ENCODE measurements at places on chromosomes 16 and 17. TPM values are rescaled to one million over a fixed set of nuclear protein-coding genes. Genes with fewer than 3 reads are reported as not detected.

GRCh38 chr17:34990921-34991365, 10.6 kb downstream of the LIG3 start:
- no peaks in the 10 kb centered on the region for H3K4me1 ChIP-seq
- H3K4me3 ChIP-seq = no peak overlapping the region
- H3K27me3 ChIP-seq = no peaks in the 10 kb centered on the region
- DNase-seq = no peak
- peaks cover 6% of the 10 kb centered on the region for H3K36me3 ChIP-seq
- H3K27ac ChIP-seq = no peak overlapping the region

DNA sequence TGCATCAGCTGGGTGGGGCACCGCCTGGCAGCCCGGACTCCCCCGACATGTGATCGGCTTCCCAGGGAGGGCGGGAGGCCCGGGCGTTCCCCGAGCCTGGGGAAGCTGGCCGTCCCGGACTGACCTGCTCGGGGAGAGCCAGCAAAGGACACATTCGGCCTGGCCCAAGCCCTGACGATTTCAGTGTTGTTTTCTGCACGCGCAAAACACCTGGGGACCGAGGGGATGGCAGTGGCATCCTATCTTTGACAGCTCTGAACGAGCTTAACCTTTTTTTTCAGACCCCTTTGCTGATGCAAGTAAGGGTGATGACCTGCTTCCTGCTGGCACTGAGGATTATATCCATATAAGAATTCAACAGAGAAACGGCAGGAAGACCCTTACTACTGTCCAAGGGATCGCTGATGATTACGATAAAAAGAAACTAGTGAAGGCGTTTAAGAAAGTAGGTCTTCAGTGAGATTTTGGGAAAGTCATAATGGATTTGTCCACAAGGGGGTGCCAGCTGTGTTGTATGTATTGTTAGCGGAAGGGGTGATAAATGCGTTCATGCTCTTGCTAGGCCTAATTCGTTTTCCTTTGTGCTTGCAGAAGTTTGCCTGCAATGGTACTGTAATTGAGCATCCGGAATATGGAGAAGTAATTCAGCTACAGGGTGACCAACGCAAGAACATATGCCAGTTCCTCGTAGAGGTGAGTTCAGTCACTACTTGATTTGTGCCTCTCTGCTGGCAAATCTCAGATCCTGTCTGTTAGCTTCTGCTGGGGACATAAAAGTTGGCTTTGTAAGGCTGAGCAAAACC, 1.0 kb downstream of the EIF1 start:
- peaks cover 22% of the 10 kb centered on the region for H3K36me3 ChIP-seq
- H3K27me3 ChIP-seq = no peaks in the 10 kb centered on the region
- no peak for DNase-seq
- H3K4me1 ChIP-seq = no peaks in the 10 kb centered on the region
- peak overlapping the region; percentile 58 for H3K27ac ChIP-seq

GRCh38 chr17:79664930-79665737, 54.3 kb upstream of the RBFOX3 start:
- no peaks in the 10 kb centered on the region for H3K4me1 ChIP-seq
- no peaks in the 10 kb centered on the region for H3K36me3 ChIP-seq
- DNase-seq = peak; percentile 86
- no peak overlapping the region for H3K4me3 ChIP-seq

DNA sequence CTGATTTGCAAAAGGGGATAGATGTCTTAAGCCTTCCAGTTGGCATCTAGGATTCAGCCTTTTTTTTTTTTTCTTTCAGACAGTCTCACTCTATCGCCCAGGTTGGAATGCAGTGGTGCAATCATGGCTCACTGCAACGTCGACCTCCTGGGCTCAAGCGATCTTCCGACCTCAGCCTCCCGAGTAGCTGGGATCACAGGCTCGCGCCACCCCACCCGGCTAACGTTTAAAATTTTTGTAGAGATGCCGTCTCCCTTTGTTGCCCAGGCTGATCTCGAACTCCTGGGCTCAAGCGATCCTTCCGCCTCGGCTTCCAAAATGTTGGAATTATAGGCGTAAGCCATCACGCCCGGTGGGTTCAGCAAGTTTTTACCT, 571 bp upstream of the CCP110 start:
- H3K27ac ChIP-seq = no peak overlapping the region
- H3K4me3 ChIP-seq = no peak overlapping the region
- H3K4me1 ChIP-seq = peaks cover 3% of the 10 kb centered on the region

GRCh38 chr17:29159306-29159860, 20.8 kb downstream of the MYO18A start:
- no peak overlapping the region for H3K4me3 ChIP-seq
- no peaks in the 10 kb centered on the region for H3K27me3 ChIP-seq
- H3K4me1 ChIP-seq = peaks cover 3% of the 10 kb centered on the region
- no peak overlapping the region for H3K27ac ChIP-seq

DNA sequence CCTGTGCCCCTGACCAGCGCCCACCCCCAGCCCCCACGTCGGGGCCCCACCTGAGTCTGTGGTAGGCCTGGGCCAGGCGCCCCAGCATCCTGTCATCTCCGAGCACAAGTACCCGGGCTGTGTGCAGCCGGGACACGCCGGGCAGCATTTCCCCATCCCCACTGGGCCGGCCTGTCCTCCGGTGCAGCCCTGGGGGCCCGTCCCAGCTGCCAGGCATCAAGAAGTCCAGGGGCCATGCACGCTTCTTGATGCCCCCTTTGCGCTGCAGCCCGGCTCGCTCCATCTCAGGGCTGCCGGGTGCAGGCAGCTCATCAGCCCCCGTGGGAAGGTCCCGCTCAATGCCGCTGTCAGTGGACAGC, 29.3 kb upstream of the MFSD6L start:
- no peaks in the 10 kb centered on the region for H3K27me3 ChIP-seq
- DNase-seq = no peak
- no peaks in the 10 kb centered on the region for H3K4me1 ChIP-seq
- no peak overlapping the region for H3K27ac ChIP-seq
- H3K36me3 ChIP-seq = no peaks in the 10 kb centered on the region
- H3K4me3 ChIP-seq = no peak overlapping the region

- H3K27me3 ChIP-seq = no peaks in the 10 kb centered on the region
- H3K36me3 ChIP-seq = no peaks in the 10 kb centered on the region
- no peak overlapping the region for H3K4me3 ChIP-seq
- DNase-seq = no peak
- no peaks in the 10 kb centered on the region for H3K4me1 ChIP-seq
- H3K27ac ChIP-seq = no peak overlapping the region
Measured at GRCh38 chr17:924711-925475, 54.7 kb downstream of the NXN start.

- no peaks in the 10 kb centered on the region for H3K36me3 ChIP-seq
- H3K27me3 ChIP-seq = no peaks in the 10 kb centered on the region
Measured at GRCh38 chr17:78269955-78270381, 38.5 kb downstream of the TMEM235 start.

GRCh38 chr17:19335951-19336631, 26.4 kb downstream of the B9D1 start:
- H3K4me1 ChIP-seq = no peaks in the 10 kb centered on the region
- H3K27ac ChIP-seq = no peak overlapping the region
- DNase-seq = no peak

DNA sequence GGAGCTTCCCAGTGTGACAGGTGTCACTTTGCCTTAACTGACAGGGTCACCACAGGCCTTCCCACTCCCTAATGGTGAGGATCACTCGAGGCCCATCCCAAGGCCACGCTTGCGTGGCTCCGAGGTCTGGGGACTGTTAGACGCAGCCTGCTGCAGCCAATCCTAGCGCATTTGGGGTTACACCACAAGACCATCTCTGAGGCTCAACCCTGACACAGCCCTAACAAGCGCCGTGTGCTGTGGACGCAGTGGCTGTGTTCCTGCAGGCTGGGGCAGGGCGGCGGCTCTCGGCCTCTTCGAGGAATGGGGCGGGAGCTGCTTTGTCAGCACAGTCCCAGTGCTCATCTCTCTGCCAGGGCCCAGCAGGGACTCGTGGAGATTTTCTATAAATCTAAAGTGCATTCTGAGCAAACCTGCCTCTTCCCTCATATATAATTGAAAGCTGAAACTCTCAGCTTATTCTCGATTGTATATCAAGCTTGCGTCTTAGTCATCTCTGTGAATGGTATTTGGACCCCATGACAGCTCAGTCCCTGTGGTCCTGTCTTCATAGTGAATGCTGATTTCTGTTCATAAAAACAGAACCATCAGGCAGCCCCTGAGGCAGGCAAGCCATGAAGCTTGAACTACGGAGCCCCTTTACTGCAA, 65.8 kb upstream of the CHMP6 start:
- H3K4me3 ChIP-seq = no peak overlapping the region
- no peak for DNase-seq
- H3K27me3 ChIP-seq = no peaks in the 10 kb centered on the region
- H3K4me1 ChIP-seq = no peaks in the 10 kb centered on the region
- peaks cover 10% of the 10 kb centered on the region for H3K36me3 ChIP-seq

- H3K27ac ChIP-seq = no peak overlapping the region
- H3K36me3 ChIP-seq = no peaks in the 10 kb centered on the region
- H3K4me3 ChIP-seq = no peak overlapping the region
- no peak for DNase-seq
- no peaks in the 10 kb centered on the region for H3K27me3 ChIP-seq
- H3K4me1 ChIP-seq = peaks cover 3% of the 10 kb centered on the region
Measured at GRCh38 chr17:67865438-67865837, 40.1 kb downstream of the BPTF start.

DNA sequence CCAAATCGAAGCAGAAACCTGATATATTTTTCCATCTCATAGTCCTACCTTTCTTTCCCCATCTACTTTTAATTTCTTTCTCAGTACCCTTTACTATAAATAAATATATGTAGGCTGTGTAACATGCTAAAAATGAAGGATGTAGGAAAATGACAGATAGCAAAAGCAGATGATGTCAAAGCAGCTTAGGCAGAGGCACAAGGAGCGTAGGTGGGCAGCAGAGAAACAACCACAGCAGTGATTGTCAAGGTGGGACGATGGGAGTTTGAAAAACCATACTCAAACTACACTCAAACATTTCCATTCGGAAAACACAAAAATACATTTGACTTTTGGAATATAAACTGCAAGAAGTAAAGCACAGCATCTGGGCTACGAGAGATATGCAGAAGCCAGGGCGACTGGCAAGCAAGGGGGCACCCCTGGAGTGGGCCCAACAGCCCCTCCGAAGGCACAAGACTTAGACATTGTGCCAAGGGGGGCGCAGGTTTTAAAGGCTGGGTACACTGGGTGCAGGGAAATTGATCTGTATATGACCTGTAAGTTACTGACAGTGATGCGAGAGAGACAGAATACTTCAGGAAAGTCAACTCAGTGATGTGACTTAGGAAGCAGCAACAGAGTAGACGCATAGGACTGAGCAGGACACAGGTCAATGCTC, 31.1 kb downstream of the SNN start:
- H3K27me3 ChIP-seq = no peaks in the 10 kb centered on the region
- no peaks in the 10 kb centered on the region for H3K36me3 ChIP-seq
- no peak for DNase-seq

DNA sequence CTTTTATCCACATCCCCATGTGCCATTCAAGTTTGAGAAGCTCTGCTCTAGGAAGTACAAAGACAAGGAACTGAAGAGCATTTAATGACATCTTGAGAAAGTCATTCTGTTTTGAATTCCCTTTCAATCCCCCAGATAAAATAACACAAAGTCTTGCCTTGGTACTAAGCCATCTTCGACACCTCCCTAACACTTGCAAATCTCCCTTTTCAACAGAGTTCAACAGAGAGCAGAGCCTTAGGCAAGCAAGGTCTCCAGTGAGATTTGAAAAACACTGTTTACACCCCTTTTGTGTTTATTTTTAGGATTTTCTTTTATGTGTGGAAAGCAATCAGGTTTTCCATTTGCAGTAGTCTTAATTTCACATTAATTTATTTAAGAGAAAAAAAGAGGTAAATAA, 13.6 kb downstream of the TOX3 start:
- no peak for DNase-seq
- no peaks in the 10 kb centered on the region for H3K4me1 ChIP-seq
- no peak overlapping the region for H3K4me3 ChIP-seq
- H3K27me3 ChIP-seq = no peaks in the 10 kb centered on the region
- no peaks in the 10 kb centered on the region for H3K36me3 ChIP-seq

- H3K27me3 ChIP-seq = no peaks in the 10 kb centered on the region
- H3K36me3 ChIP-seq = no peaks in the 10 kb centered on the region
- no peak overlapping the region for H3K27ac ChIP-seq
- DNase-seq = no peak
Measured at GRCh38 chr17:77636835-77637817, 321.4 kb upstream of the TNRC6C start.

GRCh38 chr16:84228256-84228838, 11.5 kb downstream of the KCNG4 start:
- DNase-seq = peak; percentile 92
- H3K4me1 ChIP-seq = no peaks in the 10 kb centered on the region
- no peaks in the 10 kb centered on the region for H3K27me3 ChIP-seq
- no peak overlapping the region for H3K4me3 ChIP-seq
- no peaks in the 10 kb centered on the region for H3K36me3 ChIP-seq

DNA sequence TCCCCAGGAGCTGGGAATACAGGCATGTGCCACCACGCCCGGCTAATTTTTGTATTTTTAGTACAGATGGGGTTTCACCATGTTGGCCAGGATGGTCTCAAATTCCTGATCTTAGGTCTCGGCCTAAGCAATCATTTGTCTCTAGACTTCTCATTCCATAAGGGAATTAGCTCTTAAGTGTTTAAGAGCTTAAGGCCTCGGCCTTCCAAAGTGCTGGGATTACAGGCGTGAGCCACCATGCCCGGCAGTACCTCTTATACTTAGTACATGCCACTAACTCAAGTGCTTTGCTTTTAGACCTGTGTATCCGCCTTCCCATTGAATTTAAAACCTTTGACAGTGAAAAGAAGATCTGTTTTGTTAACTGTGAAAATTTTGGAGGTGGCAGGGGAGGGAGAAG, 16.6 kb upstream of the IL21R start:
- DNase-seq = no peak
- H3K27ac ChIP-seq = no peak overlapping the region
- no peak overlapping the region for H3K4me3 ChIP-seq
- no peaks in the 10 kb centered on the region for H3K36me3 ChIP-seq
- H3K27me3 ChIP-seq = no peaks in the 10 kb centered on the region

GRCh38 chr17:34703533-34703932, 124.2 kb downstream of the TMEM132E start:
- no peaks in the 10 kb centered on the region for H3K36me3 ChIP-seq
- H3K27me3 ChIP-seq = peaks cover 2% of the 10 kb centered on the region
- no peak overlapping the region for H3K27ac ChIP-seq
- no peaks in the 10 kb centered on the region for H3K4me1 ChIP-seq

GRCh38 chr17:59848778-59849177, 44.0 kb downstream of the TUBD1 start:
- no peaks in the 10 kb centered on the region for H3K36me3 ChIP-seq
- no peak overlapping the region for H3K4me3 ChIP-seq
- DNase-seq = peak; percentile 83

GRCh38 chr17:34199454-34199853, 55.6 kb upstream of the CCL2 start:
- H3K4me1 ChIP-seq = no peaks in the 10 kb centered on the region
- H3K27me3 ChIP-seq = no peaks in the 10 kb centered on the region
- H3K36me3 ChIP-seq = no peaks in the 10 kb centered on the region
- no peak for DNase-seq
- no peak overlapping the region for H3K4me3 ChIP-seq
- no peak overlapping the region for H3K27ac ChIP-seq

Gene PYDC1
- total RNA-seq = not detected

Gene SHPK
- total RNA-seq = 15.8 TPM

Gene SLC5A11
- not detected for total RNA-seq

Gene NOL3
- 24.4 TPM for total RNA-seq

Gene RHBDF1
- total RNA-seq = 79.2 TPM

Gene IQCK
- total RNA-seq = 10.0 TPM

Gene BIRC5
- total RNA-seq = 0.65 TPM

Gene BCO1
- not detected for total RNA-seq

Gene RBBP6
- total RNA-seq = 65.8 TPM

Gene GRB7
- total RNA-seq = 0.42 TPM

Gene C17orf67
- total RNA-seq = 5.0 TPM

Data from aorta (tissue), 5 donors.